GM04504 (cell line): ENCODE measurements at places on chromosomes 7 and 10.

GRCh38 chr10:1063232-1063865 is 7.2 kb downstream of the WDR37 start:
- no peak for DNase-seq

DNA sequence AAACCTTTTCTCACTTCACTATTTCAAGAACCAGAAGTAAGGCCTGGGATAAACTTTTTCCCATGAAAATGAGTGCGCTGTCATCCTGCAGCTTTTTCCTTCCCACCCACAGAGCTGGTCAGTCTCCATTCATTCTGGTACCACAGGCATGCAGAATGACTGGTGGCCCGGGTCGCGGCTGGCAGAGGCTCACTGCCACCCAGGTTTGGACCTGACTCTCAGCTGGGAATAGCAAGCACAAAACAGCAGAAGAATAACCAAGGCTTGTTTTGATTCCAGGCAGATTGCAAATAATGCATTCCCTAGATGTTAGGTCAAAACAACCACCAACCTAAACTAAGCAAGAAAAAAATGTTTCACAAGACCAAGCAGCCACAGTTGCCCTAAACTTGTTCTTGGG is 190.5 kb upstream of the NRP1 start:
- peak; percentile 47 for DNase-seq

- DNase-seq = no peak
These were observed 23.8 kb downstream of the DIP2C start for GRCh38 chr10:665579-666091.

- no peak for DNase-seq
These were observed 20.3 kb upstream of the SAR1A start for GRCh38 chr10:70190581-70190980.

- no peak for DNase-seq
These were observed 486.3 kb downstream of the NRG3 start for GRCh38 chr10:82361256-82361655.

- DNase-seq = no peak
These were observed 3.5 kb downstream of the PRR15 start for GRCh38 chr7:29567174-29567573.

DNA sequence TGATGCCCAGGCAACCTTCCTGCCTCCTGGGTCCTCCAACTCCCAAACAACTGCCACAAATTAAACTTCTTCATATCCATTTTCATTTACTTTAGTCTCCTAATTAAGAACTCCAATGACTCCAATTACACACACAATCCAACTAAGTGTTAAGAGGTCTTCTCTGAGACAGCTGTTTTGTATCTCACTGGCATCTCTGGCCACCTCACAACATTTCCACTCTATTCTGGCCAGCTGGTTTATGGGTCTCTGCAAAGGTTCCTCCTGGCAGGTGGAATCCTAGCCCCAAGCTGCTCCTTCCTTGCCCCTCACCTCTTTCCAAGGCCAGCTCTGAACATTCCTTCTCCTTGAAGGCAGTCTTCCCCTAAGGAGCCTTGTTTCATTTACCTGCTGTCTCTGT is 123.1 kb upstream of the HPS1 start:
- DNase-seq = no peak

DNA sequence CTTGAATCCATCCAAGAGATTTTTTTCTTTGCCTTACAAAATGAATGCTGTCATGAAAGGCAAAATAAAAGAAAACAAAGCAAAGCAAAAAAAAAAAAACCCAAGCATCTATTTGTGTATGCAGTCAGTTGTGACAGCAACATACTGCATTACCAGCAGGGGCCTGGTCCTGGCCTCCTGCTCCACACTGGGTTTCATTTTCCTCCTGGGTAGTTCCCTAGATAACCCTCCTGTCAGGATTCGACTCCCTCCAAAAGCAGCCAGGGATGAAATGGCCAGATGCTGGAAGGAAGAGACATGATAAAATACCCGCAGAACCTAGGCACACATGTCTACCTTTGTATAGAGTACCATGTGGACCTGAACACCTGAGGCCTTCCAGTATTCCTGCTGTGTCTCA is 148.6 kb downstream of the NRCAM start:
- no peak for DNase-seq

- no peak for DNase-seq
These were observed 33.7 kb downstream of the BAMBI start for GRCh38 chr10:28711041-28711440.

GRCh38 chr10:51214207-51215196 is 140.2 kb downstream of the PRKG1 start:
- no peak for DNase-seq

GRCh38 chr7:29565982-29566746 is 2.5 kb downstream of the PRR15 start:
- no peak for DNase-seq

GRCh38 chr10:79046741-79047583 is 21.8 kb upstream of the ZMIZ1 start:
- no peak for DNase-seq

- DNase-seq = no peak
These were observed 12.4 kb downstream of the NMT2 start for GRCh38 chr10:15155978-15156656.

GRCh38 chr10:89242840-89243568 is 8.6 kb downstream of the LIPA start:
- no peak for DNase-seq

GRCh38 chr10:129525401-129525801 is 58.4 kb downstream of the MGMT start:
- peak; percentile 52 for DNase-seq

DNA sequence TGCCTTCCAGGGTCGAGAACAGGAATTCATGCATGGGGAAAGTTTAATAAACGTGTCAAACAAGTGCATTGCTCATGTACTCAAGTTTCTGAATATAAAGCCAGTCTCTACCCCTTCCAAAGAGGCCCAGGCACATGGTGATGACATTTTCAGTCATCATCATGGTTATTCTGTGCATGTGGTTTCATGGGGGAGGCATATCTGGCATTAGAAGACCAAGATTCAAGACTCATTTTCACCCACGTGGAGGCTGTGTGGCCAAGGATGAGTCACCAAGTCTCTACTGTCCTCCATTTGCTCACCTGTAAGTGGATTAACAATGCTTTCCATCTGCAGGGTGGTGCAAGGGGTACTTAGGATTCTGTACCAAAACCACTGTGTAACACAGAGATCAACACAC is 34.0 kb upstream of the CNPY1 start:
- DNase-seq = no peak

- no peak for DNase-seq
These were observed 327.2 kb downstream of the GALNT17 start for GRCh38 chr7:71459132-71459531.

- no peak for DNase-seq
These were observed 76.3 kb upstream of the CUX1 start for GRCh38 chr7:101740981-101741725.

- no peak for DNase-seq
These were observed 77.2 kb downstream of the CDH23 start for GRCh38 chr10:71473671-71474599.
